ENCODE measurements at places on chromosomes 5 and 9. TPM values are rescaled to one million over a fixed set of nuclear protein-coding genes. Genes with fewer than 3 reads are reported as not detected.

The BTNL8 gene
- total RNA-seq: not detected

The ENTPD2 gene
- total RNA-seq: 15.5 TPM

The FOXD4L3 gene
- 0.61 TPM for total RNA-seq

The CATSPER3 gene
- total RNA-seq: not detected

The NR4A3 gene
- 0.09 TPM for total RNA-seq

The PCDHB14 gene
- total RNA-seq: 1.7 TPM
